Activated T-cell treated with anti-CD3 and anti-CD28 coated beads for 1 hour (primary cell): ENCODE measurements at places on chromosomes 1 and 21.
A peak's percentile ranks its signal among the peaks of the same experiment; 100 is the strongest.

GRCh38 chr1:31987135-31987619 is 26.5 kb upstream of the KHDRBS1 start:
- no peak for DNase-seq

- no peak for DNase-seq
Measured at GRCh38 chr1:20233866-20234265, 47.5 kb upstream of the PLA2G2C start.

GRCh38 chr1:88708011-88708410 is 23.9 kb downstream of the PKN2 start:
- DNase-seq, result no peak

DNA sequence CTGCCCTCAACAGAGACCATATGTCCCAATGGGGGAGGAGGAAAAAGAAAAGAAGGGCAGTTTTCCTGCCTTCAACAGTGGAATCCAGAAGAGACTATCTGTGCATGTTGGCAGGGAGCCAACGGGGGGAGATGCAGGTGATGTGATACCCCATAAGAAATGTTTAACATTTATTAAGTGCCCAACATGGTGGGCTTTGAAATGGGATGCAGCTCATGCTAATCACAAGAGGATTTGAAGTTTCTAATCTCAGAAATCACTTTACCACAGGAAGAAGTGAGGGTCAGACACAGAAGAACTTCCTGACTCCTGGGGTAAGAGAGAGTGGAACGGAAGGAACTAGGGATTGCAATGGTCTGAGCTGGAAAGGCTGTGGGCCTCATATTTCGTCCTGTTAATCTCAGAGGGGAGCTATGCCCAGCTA is 16.2 kb downstream of the CSRP1 start:
- DNase-seq, result no peak

- DNase-seq, result peak; percentile 73
Measured at GRCh38 chr1:209569455-209570207, 13.9 kb upstream of the CAMK1G start.

DNA sequence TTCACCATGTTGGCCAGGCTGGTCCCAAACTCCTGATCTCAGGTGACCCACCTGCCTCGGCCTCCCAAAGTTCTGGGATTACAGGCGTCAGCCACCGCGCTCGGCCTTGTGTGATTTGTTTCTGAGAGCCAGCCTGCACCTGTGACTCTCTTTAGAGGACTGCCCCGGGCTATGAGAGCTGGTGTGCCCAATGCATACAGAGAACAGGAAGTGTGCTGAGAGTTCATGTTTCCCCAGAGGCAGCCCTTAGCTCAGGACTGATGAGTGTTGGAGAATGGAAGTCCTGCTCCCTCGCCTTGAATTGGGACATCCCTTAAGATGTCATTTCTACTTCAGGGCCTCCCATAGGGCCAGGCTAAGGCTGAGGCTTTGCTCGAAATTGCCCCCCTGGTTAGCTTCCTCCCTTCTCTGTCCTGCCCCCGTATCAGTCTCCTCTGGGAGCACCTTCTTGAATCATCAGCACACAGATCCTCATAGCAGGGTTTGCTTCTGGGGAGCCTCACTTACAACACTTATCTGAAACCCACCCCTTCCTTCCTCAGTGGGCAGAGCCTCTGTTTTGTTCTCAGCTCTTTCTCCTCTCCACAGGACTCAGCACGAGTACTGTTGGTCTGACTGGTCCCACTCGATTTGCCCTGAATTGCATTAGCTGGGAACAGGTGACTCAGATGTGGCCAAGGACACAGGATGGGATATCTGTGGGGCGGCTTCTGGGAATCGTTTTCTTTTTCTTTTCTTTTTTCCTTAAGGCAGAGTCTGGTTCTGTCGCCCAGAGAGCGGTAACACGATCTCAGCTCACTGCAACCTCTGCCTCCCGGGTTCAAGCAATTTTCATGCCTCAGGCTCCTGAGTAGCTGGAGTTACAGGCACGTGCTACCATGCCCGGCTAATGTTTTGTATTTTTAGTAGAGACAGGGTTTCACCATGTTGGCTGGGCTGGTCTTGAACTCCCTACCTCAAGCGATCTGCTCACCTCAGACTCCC is 80.1 kb downstream of the UBIAD1 start:
- no peak for DNase-seq

GRCh38 chr21:33019885-33020557 is 5.7 kb upstream of the OLIG2 start:
- DNase-seq, result no peak

GRCh38 chr1:30473922-30474817 is 249.2 kb downstream of the MATN1 start:
- DNase-seq, result no peak

DNA sequence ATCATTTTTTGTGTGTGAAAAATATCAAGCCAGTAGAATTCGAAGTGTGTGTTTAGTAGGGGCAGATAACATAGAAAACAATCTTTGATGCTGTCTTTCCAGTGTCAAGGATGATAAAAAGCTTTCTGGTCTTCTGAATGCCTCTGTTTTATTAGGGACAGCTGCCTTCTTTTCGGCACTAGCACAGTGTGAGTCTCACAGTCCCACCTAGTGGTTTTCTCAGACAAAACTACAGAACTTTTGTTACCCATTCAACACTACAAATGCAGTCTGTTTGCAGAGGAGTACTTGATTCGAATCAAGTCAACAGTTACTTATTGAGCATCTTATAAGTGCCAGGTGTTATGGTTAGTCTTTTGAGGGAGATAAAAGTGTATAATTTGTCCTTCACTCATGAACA is 30.6 kb upstream of the MCOLN3 start:
- DNase-seq, result no peak

DNA sequence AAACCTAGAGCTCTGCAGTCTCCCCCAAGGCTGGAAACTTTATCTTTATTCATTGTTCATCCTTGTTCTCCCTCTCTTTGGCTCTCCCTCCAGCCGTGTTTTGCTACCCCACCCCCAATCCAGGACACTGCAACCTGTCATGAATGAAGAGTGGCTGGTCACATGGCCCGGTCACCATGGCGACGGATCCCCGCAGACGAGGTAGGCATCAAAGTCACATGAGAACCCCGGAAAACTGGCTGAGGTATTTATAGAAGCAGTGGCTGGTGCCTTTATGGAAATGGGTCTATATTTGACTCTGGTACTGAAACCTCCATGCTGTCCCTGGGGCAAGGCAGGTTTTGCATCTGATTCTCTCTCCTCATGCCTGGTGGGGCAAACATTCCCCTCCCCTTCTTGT is 13.4 kb upstream of the SLC6A17 start:
- DNase-seq, result no peak

- no peak for DNase-seq
Measured at GRCh38 chr1:92538048-92538412, 51.3 kb upstream of the GFI1 start.

- peak; percentile 96 for DNase-seq
Measured at GRCh38 chr1:26233903-26234643, at the start of gene CEP85. Gene CEP85 (plus strand): TSS chr1:26234200. CDS start chr1:26239784, 5,584 bp downstream.

GRCh38 chr1:203769505-203770343 is 4.7 kb downstream of the LAX1 start:
- DNase-seq, result no peak

DNA sequence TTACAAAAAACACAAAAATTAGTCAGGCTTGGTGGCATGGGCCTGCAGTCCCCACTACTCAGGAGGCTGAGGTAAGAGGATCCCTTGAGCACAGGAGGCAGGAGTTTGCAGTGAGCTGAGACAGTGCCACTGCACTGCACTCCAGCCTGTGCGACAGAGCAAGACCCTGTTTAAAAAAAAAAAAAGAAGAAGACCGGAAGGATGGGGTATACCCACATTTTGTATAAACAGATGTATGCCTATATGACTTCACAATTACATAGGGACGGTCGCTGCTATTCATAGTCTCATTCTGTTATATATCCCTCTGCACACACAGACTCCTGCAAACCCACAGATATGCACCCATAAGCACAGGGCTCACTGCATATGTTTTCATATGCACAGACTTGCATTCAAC is 12.7 kb downstream of the LCK start:
- DNase-seq, result no peak

GRCh38 chr1:42746436-42747105 is 6.5 kb upstream of the CLDN19 start:
- DNase-seq, result no peak

DNA sequence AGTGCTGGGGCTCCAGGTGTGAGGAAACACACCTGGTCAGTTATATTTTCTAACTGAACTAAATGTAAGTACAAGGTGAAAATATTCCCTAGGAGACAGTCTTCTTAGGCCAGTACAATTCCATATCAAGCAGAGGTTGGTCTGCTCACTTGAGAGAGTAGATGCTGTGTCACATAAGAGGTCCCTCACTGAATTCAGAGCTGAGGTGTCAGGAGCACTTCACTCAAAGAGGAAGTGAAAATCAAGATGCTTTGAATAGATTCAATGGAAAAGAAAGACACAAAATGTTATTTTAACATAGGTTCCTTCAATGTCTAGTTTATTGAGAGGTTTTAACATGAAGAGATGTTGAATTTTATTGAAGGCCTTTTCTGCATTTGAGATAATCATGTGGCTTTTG is 4.3 kb upstream of the FCRL3 start:
- DNase-seq, result no peak

DNA sequence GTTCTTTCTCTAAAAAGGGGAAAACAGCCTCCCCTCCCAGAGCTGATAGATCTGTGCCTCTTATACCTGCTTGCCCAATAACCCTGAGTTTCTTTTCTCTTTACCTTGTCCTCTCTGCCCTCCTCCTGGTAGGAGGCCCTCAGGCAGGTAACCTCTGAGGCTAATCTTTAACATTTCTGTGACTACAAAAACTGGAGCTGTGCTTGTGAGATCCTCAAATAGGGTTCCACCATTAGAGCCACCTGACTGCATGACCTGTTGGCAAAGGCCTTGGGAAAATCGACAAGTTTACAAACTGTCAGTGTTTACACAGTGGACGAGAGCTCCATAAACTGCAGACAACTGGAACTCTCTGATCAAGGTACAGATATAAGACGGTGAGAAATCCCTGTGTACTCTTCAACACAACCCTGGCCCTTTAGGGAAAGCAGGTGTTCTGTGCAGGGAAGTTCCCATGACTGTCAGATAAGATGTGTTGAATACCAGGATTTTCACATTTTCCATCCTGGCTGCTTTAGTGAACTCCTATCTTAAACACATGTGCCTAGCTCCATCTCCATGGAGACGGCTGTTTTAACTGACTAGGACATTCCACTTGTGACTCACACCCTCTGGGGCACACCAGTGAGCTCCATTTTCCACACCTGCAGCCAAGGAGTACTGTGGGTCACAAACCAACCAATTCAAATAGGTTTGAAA is 38.3 kb downstream of the ECE1 start:
- no peak for DNase-seq

DNA sequence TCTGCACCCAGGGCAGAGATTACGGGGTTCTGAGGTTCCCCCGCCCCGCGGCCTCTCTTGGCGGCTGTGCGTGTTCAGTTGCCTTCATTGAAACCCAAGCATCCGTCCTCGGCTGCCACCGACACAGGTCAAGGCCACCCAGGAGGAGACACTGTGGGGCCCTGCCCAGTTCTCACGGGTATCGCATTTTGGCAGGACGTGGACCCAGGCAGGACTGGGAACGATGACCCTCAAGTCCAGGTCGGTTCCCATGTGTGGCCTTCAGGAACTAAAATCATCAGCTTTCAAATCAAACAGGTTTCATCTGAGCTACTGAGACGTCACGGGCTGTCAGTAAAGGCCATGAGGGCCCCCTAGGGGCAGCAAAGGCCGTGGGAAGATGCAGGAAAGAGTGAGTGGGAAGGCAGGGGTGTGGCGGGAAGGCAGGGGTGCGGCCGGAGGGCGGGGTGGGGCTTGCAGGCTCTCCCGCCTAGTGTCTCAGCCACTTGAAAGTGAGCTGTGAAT is 7.0 kb upstream of the C1orf174 start:
- DNase-seq, result no peak

GRCh38 chr1:206794294-206794908 is 22.1 kb upstream of the IL10 start:
- no peak for DNase-seq

DNA sequence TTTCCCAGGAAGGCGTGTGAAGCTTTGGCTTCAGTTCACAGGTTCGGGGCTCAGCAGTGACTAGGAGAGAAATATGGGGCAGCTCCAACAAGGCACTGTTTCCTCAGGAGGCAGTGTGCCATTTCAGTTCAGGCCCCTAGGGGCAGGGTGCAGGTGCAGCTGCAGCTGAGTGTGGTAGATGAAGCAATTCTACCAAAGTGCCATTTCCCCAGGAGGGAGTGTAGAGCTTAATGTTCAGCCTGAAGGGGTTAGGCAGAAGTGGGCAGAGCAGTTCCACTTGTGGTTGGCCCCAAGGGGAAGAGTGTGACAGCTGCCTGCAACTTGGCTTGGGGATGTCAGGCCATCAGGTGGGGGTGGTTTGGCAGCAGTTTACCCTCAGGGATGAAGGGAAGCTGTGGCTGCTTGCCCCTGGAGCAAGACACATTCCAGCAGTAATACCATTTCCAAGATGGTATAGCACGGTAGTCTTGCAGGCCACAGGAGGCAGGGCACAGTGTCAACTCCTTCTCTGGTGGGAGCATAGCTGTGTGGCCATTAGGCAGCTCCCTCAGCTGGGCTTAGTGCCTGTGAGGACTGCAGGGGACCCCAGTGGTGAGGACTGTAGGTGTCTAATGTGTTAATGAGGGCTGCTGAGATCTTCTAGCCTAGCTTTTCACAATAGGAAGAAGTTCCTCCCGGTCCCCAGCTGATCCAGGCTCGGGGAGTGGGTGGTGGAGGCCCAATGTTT is 34.7 kb downstream of the RGSL1 start:
- no peak for DNase-seq

DNA sequence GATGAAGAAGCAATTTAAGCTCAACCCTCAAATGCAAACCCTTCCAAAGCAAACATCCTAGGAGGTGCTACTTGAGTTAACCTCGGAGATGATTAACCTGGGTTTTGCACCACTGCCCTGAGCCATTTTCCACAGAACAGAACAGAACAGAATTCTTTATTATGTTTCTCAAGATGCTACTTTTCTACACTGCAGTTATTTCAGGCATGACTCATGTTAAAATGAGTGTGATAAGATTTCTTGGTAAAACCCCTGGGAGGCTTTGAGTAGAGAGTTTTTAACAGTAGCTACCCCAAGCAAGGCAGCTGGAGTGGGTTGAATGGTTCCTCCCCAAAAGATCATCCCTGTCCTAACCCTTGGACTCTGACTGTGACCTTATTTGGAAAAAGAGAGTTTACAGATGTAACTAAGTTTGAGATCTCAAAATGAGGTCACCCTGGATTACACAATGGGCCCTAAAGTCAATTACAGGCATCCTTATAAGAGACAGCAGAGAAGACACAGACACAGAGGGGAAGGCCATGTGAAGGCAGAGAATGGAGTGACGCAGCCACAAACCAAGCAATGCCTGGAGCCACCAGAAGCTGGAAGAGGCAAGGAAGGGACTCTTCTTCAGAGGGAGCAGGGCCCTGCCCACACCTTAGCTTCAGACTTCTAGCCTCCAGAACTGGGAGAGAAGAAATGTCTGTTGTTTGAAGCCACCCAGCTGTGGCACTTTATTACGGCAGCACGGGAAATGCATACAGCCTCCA is 153.4 kb downstream of the ETS2 start:
- DNase-seq, result no peak

- no peak for DNase-seq
Measured at GRCh38 chr1:21322681-21323016, 32.4 kb upstream of the ECE1 start.

DNA sequence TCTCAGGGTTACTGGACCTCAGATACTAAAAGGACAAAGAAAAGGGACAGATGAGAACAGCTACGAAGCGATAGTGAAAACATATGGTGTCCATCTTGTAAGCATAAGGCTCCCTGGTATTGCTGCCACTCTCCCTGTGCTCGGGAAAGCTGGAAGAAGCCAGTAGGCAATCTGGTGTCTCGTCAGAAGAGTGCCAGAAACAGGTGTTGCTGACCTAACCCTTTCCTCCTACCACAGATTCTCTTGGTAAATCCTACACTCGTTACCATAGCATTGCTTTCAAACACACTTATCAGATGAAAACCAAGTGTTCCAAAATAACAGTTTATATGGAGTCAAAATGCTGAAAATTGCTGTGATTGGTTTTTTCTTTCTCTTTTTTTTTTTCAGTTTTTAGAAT is 146.3 kb downstream of the NRIP1 start:
- DNase-seq, result no peak
